Stimulated activated naive CD8-positive, alpha-beta T cell treated with anti-CD3 and anti-CD28 coated beads, Interleukin-15, Interleukin-2, amounts not matched to agents 100 U/mL and 50 U/mL, for 24 hours (primary cell): ENCODE measurements at places on chromosomes 5 and 9.

- no peak for DNase-seq
Observed at GRCh38 chr9:2180704-2181103, 165.6 kb downstream of the SMARCA2 start.

GRCh38 chr9:135447126-135447525, 32.5 kb upstream of the PPP1R26 start:
- DNase-seq = no peak

- no peak for DNase-seq
Observed at GRCh38 chr9:21668516-21668915, 133.9 kb upstream of the MTAP start.

DNA sequence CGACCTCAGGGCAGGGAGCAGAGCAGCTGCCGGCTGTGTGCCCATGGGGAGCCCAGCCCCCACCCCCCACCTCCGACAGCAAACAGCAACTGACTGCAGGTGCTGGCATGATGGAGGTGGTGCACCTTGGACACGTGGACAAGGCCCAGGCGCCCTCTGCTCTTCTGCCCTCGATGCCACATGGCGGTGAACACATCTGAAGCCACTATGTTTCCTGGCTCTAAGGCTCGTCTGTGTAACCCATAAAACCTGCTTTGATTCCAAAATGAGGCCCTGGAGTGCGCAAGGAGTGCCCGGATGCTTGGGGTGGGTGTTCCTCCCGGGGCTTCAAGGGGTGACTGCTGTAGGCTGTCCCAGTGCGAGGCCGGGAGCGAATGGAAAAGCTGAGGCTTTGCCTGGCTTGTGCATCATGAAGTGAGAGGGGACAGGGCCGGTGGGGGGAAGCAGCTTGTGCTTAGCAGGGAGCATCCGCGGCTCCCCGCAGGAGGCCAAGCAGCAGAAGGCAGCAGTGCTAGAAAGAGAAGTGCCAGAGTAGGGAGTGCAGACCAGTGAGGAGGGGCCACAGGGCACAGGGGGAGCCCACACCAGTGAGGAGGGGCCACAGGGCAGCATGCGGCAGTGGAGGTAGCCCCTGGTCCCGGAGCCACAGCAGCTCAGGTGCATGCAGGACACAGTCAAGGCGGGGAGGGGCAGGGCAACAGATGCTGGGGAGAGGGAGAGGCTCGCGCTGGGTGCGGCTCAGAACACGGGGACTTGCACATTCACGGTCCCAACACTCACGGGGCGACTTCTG, 30.0 kb downstream of the NKD2 start:
- DNase-seq = no peak

DNA sequence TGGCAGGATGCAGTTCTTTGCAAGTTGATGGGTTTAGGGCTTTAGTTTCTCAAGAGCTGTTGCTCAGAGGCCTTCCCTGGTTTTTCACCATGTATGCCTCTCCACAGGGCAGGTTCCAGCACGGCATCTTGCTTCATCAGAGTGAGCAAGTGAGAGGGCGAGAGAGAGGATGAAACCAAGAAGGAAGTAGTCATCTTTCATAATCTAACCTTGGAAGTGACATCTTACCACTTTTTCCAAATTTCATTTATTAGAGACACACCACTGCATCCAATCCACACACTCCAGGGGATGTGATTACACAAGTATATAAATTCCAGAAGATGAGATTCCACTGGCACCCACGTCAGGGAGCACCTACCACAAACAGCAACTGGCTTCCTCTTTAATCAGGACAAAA, 294.4 kb downstream of the MARCHF11 start:
- no peak for DNase-seq

- DNase-seq = no peak
Observed at GRCh38 chr5:122559676-122560075, 215.2 kb upstream of the SNX2 start.

- DNase-seq = no peak
Observed at GRCh38 chr5:112226215-112226614, 192.9 kb downstream of the EPB41L4A start.

DNA sequence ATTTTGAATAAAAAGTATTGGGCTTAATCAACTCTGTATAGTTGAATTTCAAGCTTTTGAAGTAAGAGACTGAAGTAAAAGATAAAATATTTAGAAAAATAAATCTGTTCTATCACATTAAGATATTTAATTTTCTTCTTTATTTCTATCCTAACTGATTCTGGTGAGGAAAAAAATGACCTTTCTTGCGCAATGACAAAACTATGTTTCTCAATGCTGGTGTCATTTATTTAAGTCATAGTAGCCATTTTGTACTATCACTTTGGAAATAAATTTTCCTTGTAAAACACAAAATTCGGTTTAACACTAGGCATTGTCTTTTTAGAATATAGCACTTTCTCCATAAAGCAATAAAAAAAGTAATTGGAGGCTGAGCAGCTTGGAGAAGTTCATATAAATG, 728.0 kb downstream of the CDH9 start:
- DNase-seq = no peak

GRCh38 chr5:33894566-33894965, 2.8 kb upstream of the ADAMTS12 start:
- DNase-seq = no peak

DNA sequence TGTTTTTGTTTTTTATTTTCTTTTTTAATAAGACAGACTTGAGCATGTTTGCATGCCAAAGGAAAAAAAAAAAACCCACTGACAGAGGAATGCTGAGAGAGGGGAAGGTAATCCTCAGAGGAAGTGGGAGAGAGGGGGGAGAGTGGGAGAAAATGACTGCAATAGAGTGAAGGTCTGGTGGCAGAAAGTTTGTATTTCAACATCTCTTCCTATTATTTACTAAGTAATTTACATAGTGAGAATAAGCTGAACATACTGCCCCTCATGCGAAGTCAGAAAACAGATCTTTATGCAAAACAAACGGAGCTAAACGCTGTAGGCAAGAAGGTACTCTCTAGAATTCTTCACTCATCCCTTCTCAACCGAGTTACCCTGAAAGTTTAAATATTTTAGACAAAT, 45.0 kb downstream of the ELL2 start:
- no peak for DNase-seq

DNA sequence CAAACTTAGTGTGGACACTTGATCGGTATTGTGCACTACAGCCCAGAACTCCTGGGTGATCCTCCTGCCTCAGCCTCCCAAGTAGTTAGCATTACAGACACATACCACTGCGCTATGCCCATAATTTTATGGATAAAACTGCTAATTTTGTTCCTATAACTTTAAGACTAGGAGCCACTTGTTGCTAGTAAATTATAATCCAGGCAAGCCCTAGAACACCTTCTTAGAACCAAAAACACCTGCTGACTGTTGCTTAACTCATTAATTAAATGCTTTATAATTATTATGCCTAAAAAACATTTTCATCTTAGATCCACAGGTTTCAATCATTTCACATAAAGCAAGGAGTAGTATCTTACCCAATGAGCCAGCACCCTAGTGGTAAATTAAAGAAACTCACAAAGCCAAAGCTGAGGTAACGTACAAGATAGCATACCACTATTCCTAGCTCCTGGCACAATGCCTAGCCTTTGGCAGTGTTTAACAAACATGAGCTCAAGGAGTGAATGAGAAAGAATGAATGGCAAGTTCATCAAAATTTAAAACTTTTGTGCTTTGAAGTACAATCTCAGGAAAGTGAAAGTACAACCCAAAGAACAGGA, 5.4 kb downstream of the MRPS27 start:
- no peak for DNase-seq

DNA sequence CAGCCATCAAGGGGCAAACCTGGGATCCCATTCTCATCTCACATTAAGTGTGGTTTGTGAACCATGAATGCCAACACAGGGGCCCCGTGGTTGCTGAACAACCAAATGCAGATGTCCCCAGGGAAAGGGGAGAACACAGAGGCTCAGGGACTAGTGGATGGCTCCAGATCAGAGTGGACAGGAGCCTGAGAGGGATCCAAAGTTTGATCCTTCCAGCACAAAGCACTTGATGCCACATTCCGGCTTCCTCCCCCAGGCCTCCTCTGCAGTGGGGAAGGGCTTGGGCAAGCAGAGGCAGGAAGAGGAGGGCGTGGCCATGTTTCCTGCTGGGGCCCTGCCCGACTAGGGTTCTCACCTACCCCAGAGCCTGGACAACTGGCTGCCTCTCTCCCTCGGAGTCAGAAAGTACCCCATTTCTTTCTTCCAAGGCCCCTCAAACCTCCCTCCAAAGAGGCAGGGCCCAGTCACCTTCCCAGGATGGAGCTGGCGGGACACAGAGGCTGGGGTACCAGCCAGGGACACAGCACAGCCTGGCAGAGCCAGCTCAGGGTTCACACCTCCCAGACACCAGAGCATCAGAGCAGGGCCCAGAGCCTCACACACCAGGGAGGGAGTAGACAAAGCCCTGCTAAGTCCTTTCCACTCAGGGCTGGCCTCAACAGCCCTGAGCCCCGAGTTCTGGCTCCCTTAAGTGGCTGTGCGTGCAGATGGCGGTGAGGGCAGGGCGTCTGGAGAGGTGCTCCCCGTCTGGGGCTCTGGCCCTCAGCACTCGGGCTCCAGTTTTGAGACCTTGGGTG, 4.3 kb upstream of the RNF44 start:
- peak; percentile 69 for DNase-seq
